Activated T-helper 1 cell treated with anti-CD3 and anti-CD28 coated beads, Interleukin-2, amount 50 U/mL, for 16 hours (primary cell): ENCODE measurements at places on chromosomes 3 and 15.

DNA sequence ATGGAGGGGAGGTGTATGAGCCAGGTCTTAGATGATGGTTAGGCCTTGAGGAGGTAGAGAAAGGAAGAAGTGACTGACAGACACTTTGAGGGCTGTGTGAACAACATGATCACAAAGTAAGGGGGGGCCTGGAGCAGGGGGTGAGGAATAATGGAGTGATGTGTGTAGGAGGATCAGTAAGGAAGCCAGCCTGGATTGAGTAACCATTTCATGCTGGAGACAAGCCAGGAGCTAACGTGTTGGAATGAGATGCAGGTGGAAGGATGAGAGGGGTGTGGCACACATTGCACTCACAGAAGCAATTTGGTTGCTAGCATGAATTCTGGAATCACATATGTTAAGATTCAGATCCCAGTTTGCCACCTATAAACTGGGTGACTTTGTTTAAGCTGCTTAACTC is 65.5 kb downstream of the BBX start:
- DNase-seq, result no peak

DNA sequence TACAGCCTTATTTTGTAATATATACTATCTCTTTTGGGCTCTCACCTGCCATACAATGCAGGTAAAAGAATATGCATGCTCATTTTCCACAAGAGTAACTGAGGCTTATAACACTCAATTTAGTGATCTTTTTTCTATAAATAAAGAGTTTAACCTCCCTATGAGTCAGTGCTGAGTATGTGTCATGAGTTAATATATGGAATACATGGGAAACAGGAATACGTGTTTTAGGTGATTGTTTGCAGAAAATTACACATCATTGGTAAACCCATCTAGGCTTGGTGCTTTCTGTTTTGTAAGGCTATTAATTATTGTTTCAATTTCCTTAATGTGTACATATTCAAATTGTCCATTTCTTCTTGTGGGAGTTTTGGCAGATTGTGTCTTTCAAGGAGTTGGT is 411.3 kb downstream of the GRM7 start:
- no peak for DNase-seq

DNA sequence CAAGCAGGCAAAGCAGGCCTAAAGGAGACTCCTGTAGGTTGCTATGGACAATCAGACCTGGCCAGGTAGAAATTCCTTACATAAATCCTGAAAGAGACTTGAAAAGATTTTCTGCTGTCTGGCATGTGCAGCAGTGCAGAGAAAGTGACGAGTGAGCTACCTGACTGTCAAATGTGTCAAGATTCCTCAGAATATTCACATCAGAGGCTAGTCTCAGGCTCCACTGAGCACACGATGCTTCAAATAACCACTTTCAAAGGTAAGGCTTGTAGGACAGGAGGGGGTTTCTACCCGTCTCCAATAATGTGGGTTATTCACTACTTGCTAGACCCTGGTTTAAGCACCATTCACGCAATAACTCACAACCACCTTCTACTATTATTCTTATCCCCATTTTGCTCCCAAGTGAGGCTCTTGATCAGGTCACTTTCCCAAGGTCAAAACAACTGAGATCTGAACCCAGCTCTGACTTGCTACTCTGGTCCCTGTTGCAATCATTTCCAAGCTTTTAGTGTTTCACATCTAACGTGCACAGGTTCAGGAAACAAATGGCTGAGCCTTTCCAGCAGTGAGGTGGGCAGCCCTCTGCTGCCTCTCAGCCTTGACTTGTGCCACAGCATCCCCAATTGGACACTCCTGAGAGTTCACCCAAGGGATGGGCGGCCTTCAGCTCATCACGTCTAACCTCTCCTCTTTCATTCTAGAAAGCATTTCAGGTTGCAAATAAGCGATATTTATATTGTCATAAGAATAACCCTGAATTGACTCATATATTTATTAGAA is 329.9 kb upstream of the WNT5A start:
- no peak for DNase-seq

DNA sequence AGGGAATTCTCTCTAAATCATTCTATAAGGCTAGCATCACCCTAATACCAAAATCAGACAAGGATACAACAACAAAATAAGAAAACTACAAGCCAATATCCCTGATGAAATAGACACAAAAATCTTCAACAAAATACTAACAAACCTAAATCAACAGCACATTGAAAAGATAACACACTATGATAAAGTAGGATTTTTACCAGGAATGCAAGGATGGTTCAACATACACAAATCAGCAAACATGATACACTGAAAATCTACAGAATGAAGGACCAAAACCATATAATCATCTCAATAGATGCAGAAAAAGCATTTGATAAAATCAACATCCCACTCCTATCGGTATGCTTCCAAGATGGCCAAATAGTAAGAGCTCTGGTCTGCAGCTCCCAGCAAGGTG is 39.5 kb downstream of the ALDH1A2 start:
- DNase-seq, result no peak

DNA sequence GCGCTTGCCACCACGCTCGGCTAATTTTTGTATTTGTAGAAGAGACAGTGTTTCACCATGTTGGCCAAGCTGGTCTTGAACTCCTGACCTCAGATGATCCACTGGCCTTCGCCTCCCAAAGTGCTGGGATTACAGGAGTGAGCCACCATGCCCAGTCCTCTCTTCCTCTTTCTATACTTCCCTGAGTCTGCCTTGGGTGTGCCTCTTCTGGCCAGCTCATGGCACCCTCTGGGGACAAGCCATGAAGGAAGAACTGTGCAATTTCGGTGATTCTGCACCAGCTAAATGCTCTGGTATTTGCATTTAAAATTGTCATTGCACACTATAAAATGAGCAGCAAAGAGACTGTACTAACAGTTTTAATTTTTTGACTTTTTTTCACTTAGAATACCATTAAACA is 66.6 kb downstream of the IL20RB start:
- DNase-seq, result no peak

DNA sequence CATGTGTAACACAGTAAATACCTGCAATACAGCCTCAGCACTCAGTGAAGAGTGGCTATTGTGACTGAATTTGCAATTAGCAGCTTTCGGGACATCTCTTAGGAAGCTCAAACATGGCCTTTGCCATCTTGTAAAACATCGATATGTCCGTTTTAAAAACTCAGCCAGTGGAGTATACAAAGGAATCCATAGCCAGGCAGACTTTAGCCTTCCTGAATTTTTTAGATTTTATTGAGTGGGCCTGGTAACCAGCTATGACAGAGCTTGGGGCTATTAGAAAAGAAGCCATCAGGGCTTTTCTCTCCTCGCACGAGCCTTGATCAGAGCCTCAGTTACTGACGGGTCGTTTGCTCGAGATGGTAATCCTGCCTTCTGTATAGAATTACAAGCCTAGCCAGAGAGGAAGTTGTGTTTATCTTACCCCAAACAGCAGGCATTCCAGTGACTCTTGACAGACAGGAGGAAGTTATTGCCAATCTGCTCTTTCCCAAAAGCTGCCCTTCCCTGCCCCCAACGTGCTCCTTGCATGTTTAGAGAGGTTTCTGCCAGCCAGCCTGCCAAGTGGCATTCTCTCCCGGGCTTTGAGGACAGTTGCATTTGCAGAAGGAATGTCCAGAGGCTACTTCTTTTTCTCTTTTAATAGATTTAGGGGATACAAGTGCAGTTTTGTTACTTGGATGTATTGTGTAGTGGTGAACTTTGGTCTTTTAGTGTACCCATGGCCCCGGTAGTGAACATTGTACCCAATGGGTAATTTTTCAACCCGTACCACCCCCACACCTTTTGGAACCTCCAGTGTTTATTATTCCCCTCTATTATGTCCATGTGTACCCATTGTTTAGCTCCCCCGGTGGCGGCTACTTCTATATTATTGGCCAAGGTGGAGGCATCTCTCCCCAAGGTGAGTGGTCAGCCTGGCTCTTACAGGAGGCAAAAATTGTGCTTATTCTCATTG is 40.6 kb downstream of the ITPR1 start:
- DNase-seq, result no peak
